Muscle of back (tissue), 13 donors: ENCODE measurements at places on chromosomes 2 and 18.

GRCh38 chr2:240640939-240641338 lies 15.7 kb downstream of the GPR35 start:
- DNase-seq: no peak

DNA sequence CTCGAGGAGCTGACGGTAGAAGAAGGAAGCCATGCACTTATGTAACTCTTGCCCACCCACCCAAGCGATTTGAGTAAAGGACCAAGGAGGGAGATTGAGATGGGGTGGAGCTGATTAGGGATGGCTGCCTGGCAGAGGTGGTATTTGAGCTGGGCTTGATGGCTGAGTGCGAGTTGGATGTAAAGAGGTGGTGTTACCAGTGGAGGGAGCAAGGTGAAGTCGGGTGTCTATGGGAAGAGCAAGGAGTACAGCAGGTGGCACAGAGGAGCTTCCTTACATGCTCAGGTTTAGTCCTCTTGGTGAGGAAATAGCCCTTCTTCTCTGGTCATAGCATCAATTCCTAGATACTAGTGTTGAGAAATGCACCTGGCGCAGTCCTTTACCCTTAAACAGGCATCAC lies 294.2 kb upstream of the SKOR2 start:
- DNase-seq: no peak

GRCh38 chr18:63936932-63937393 lies 12.1 kb upstream of the HMSD start:
- no peak for DNase-seq

- no peak for DNase-seq
These were observed 127.5 kb upstream of the AGAP1 start for GRCh38 chr2:235366390-235366789.

GRCh38 chr2:17717666-17718065 lies 35.9 kb downstream of the SMC6 start:
- no peak for DNase-seq

- DNase-seq: no peak
These were observed 3.3 kb downstream of the RHBDD1 start for GRCh38 chr2:226839161-226839560.

DNA sequence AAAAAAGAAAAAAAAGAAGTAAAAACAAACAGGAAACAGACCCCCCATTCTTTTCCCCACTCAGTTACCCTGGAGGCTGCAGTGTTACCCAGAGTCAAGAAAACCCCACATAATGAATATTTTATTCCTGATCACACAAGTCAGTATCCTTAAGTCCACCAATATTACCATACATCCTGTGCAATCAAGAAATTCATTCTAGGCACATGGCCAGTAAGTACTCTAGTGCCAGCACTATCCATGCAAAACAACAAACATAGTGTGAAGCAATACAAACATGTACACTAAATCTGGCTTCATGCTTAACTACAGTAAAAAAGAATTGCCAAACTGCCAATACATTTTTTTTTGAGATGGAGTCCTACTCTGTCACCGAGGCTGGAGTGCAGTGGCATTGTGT lies 111.6 kb downstream of the FAM168B start:
- no peak for DNase-seq

- no peak for DNase-seq
These were observed 47.4 kb upstream of the DNAJC10 start for GRCh38 chr2:182668671-182669070.

DNA sequence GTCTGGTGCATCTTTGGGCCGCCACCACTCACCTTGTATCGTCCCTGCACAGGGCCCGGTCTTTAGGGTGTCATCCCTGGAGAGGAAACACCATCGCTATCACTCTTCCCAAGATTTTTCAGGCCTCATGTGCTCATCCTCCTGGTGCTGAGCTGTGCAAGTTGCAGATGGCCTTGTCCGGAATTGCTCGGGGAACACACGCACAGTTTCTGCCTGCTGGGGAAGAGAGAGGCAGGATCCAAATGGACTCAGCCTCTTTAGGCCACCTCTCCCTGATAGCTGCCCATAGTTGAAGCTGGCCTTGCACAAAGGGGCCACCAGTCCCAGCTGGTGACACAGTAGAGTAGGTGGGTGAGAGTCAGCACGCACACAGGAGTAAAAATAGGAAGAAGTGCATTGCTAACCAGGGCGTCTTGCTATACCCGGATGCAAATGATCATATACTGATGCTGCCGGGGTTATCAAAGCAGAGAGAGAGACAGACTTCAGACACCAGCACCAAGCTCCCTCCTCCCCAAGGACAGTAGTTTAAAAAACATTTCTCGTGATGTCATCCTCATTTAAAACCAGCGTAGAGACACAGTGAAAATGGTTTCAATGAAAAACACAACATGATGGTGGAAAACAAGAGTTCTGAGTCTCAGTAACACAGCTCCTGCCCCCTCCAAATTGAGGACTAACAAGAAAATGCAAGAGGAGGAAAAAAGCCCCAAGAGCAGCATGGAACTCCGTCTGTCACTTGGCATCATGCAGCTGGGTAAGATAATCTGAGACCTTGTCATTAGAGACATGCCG lies 147.5 kb upstream of the NCK2 start:
- no peak for DNase-seq

DNA sequence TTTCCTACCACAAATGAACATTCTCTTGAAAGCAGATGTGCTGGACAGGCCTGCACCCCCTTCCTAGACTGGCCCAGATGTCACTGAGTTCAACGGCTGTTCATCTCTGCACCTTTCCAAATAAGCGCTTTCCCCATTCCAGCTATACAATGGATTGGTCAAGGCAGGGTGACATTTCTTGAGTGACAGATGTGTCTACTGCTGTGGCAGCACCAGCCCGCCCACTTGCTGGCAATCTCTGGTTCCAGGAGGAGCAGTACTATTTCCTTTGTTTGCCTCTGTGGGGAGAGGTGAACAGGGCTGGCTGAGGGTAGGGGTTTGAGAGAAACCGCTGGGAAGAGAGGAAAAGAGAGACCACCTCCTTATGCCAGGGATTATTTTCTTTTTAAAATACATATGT lies 269.5 kb upstream of the POU3F3 start:
- DNase-seq: no peak

DNA sequence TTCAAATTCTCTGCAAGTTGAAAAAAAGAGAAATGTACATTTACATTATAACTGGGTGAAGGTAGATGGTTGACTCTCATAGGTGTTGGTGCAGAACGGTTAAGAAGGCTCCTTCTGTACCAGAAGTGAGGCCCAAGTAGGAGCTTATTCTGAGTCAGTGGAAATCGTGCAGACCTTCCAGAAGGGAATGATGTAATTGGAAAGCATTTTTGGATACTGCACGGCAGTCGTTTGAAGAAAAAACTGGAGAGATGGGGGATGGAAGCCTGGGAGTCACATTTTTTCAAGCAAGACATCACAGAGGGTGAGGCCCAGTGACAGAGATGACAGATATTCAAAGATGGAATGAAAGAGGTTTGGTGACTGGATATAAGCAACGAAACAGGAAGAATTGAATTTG lies 39.4 kb downstream of the HRH4 start:
- DNase-seq: peak; percentile 82

DNA sequence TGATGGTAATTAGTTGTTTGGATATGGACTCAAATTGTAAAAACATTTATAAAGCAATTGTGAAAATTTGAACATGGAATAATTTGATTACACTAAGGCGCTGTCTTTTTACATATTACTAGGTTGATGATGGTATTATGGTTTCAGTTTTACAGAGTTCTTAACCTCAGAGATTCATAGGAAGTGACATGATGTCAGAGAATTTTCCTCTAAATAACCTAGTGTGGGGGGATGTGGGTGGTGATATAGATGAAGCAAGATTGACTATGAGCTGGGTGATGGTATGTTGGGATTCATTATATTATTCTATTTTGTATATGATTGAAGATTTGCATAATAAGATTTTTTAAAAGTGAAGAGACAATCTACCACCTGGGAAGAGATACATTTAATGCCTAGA lies 45.9 kb upstream of the ATP5MC3 start:
- DNase-seq: no peak

DNA sequence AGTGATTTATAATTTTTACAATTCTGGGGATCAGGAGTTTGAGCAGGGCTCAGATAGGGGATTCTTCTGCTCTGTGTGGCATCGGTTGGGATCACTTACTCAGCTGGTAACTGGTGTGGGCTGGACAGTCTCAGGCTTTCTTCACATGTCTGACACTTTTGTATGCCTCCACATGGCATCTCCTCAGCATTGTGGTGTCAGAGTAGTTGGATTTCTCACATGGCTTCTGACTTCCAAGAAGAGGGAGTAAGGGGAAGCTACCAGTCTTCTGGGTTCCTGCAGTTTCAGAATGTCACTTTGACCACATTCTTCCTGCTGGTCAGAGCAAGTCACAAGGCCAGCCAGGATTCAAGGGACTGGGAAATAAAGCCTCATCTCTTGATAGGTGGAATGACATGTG lies 55.6 kb downstream of the NCOA1 start:
- no peak for DNase-seq
